ENCODE measurements at places on chromosomes 11 and 22. TPM values are rescaled to one million over a fixed set of nuclear protein-coding genes. Genes with fewer than 3 reads are reported as not detected.

The PCNX3 gene
- polyA plus RNA-seq, result 33.3 TPM

The DCDC1 gene
- polyA plus RNA-seq, result 4.7 TPM

The HORMAD2 gene
- polyA plus RNA-seq, result 0.10 TPM

The BCO2 gene
- 3.1 TPM for polyA plus RNA-seq

The SLC22A24 gene
- polyA plus RNA-seq, result 0.52 TPM

The OLFML1 gene
- polyA plus RNA-seq, result 39.1 TPM
